AG08396 (cell line): ENCODE measurements at places on chromosomes 6 and 20.

DNA sequence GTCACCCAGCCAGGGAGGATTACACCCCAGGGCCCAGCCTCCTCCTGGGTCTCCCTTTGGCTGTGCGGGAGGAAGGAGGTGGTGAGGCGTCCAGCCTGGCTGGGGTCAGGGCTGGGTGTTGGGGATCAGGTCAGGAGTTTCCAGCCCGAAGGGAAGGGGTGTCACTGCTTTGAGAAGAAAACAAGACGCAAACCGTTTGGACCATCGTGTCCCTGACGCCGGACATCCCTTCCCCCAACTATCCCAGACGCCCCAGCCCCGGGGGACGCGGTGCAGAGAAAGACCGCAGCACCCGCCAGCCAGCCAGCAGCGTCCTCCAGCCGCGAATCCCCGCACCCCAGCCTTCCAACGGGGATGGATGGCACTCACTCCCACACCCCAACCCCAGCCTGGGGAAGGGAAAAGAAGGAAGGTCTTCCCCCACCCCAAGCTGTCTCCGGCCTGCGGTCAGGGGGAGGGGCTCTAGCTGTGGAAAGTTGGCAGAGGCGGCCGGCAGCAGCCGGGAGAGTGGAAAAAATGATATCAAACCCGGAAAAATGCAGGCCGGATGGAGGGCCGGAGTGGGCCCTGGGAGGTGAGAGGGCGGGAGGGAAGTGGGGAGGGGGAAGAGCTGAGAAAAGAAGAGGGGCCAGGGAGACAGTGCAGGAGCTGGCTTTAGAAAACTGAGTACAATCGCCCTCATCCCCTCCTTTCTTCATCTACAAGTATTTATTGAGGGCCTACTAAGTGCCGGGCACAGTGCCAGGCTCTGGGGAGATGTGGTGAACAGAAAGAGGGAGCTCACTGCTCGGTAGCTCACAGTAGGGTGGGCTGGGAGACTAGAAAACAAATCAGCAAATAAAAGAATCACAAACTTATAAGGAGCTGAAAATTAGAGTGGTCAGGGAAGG, 10.6 kb downstream of the REM1 start:
- DNase-seq, result peak; percentile 69

DNA sequence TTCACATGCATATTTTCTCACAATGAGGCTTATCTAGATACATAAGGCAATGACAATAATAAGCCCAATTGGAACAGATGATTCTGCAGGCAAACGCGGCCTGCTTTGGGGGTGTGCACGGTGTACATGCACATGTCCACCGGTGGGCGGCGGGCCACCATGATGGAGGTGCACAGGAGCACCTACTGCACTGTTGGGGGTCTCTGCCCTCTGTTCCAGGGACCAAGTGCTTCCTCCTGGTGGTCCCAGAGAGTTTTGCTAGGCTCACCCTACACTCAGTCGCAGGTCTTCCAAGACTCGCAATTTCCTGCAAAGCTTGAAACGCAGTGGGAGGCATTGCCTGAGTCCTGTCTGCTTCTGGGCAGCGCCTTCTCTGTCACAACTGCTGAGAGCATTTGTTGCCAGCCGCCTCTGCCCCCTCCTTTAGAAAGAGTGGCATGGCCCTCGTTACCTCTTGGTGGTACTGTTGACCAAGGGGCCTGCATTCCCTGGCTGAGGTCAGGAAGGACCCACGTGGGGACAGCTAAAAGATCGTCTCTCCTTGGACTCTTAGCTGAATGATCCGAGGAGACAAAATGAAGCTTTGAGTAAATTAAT, 135.3 kb downstream of the ERMARD start:
- DNase-seq, result no peak

GRCh38 chr20:43507150-43508080, at the start of gene L3MBTL1:
L3MBTL1 (plus strand) TSS chr20:43507697; CDS start chr20:43513504, 5,807 bp downstream.
- peak; percentile 84 for DNase-seq

DNA sequence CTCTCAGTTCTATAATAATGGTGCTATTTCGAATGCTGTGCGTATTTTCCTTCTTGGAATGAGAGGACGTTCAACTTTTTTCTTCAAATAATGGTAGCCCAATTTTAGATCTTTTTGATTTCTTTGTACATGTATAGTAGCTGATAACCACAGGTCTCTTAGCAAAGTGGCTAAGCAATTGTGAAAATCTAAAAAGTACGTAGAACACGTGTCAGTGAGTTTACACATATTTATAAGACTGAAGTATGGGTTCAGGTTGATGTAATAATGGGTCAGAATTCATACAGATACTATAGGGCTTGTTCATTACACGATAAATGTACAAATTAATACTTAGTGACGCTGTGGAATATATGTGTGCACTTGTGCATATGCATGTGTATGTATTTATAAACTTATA, 1.3 kb downstream of the SMIM13 start:
- no peak for DNase-seq

DNA sequence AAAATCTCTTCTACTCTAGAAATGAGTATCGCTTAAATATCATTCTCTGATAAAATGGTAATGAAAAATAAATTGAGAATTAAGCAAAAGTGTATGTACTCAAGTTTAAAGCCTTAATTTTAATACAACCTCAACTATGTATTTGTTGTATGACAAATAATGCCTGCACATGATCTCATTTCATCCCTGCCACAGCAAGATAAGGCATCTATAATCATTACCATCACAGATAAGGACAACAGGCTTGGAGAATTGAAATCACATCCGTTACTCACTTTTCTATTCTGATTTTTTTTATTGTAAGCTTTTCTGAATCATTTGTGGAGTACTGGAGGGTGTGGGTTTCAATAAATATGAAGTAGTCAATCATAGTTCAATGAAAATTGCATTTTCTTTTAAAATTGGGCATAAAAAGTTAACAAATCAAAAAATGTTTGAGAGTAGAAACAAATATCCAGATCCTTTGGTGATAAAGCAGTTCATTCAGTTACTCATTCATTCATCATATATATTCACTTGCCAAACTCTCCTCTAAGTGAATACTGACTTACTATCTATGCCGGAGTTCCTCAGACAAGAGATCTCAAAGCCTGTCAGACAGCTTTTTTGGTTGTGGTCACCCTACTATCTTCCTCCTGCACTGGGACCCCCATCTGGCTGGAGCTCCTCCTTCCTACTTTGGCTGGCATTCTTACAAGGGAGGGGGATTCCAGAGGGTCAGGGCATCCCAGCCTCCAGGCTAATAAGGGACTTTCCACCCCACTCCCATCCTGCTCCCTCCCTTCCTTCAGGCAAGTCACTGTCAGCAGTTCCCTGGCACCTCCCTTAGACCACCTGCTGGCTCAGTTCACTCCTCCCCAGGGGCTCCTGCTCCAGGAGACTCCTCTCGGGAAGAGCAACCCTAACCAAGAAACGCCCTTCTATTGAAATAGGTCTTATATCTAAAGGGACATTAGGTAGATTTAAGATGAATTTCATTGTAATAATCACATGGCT, 118.6 kb downstream of the OGFRL1 start:
- DNase-seq, result no peak

DNA sequence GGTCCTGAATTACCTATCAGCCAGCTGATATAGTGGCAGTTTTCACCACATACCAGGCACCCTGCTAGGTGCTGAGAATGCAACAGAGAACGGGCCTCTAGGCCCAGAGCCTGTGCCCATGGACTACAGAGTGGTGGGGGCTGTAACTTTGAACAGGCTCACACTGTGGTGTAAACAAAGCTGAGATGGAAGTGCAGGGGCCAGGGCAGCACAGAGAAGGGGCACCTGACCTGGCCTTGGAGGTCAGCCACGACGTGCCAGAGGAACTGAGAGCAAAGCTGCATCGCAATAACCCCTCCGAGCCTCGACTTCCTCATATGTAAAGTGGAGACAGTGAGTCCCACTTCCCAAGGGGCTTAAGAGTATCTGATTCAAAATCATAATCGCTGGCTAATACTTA, 105.8 kb downstream of the MAFB start:
- DNase-seq, result no peak

DNA sequence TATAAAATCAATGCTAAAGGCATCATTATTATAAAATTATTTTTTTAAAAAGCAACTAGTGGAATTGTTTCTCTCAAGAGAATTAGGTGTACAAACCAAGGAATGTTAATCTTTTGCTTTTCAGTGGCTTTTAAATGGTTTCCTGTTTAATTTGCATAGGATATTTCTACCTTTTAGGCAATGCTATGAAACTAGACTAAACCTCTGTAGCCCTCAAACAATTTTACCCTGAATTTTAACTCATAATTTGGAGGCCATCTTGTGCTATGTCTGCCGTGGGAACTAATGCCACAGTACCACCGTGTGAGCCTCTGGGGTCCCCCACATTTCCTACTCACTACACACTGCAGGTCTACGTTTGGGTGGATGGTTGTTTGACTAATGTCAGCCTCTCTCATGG, 20.6 kb downstream of the PHACTR2 start:
- no peak for DNase-seq

- DNase-seq, result no peak
These were observed 25.2 kb downstream of the UCKL1 start for GRCh38 chr20:63930971-63931553.

GRCh38 chr6:158002249-158002950, 20.7 kb downstream of the SYNJ2 start:
- no peak for DNase-seq

GRCh38 chr6:134375220-134375580, 57.3 kb upstream of the SGK1 start:
- DNase-seq, result no peak

GRCh38 chr6:56146086-56146485, 101.3 kb downstream of the COL21A1 start:
- no peak for DNase-seq

- no peak for DNase-seq
These were observed 305.0 kb upstream of the POU3F2 start for GRCh38 chr6:98529364-98529763.

GRCh38 chr6:124887872-124888580, 74.2 kb upstream of the RNF217 start:
- no peak for DNase-seq

- no peak for DNase-seq
These were observed 44.1 kb upstream of the TXNDC5 start for GRCh38 chr6:7954477-7955200.

DNA sequence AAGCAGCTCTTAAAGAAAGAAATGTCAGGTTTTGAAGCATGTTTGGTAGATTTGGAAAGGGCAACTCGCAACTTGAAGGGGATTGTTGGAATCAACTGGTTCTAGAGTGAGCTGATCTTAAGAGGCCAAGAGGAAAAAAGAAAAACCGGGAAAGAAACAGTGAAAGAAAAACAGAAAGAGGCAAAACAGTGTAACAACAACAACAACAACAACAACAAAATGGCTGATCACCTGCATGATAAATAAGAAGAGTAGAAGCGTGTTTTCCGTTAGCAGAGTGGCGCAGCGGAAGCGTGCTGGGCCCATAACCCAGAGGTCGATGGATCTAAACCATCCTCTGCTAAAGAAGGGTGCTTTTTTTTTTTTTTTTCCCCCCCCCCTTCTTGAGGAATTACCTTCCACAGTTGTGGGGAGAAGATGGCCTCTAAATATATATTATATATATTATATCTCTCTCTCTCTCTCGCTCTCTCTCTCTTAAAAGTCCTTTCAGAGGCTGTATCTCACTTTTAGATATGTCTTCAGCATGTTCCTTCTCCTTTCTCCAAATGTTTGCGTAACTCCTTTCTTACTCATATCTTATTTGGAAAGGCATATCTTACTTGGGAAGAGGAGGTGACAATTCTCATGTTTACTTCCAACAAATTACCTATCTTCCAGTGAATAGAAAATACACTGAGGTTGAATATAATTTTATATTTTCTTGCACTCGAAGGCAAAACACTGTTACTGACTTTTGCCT, 134.4 kb downstream of the OR2B2 start:
- no peak for DNase-seq

DNA sequence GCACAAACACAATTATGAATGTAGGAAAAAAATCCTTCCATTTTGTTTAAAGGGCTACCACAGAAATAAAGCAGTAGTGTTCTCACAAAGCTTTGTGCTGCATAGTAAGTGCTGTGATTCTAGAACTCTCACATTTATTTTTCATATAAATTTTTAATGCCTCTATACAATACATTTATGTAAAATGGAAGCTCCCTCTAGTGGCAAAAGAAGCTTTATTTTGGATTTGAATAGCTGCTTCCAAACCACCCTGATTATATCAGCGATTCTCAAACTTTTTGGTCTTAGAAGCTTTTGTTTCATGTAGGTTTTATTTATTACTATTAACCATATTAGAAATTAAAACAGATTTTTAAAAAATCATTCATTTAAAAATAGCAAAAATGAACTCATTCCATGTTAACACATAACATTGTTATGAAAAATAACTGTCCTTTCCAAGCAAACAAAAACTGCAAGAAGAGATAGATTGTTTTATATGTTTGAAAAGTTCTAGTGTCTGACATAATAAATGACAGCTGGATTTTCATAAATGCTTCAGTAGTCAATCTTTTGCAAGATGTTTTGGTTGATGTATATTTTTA, 38.4 kb downstream of the HS3ST5 start:
- no peak for DNase-seq

GRCh38 chr6:166713434-166714186, 86.6 kb upstream of the RPS6KA2 start:
- no peak for DNase-seq

- no peak for DNase-seq
These were observed 238.6 kb upstream of the RNF217 start for GRCh38 chr6:124723671-124724070.

DNA sequence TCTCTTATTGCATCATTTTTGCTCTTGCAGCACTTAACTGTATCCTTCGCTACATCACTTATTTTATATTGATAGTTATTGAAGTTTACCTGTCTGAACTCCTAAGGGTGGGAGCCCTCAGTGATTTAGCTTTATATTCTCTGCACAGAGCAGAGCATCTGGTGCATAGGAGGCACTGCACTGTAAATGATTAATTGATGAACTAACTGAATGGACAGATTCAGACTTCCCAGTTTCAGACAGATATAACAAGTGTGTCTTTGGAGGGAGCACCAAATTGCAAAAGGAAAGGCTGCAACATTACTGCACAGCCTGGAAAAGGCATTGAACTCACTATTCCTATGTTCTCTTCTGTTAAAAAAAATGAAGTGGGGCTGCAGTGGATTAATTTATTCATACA, 160.3 kb downstream of the EDN1 start:
- DNase-seq, result no peak
